MCF 10A (cell line): ENCODE measurements at places on chromosomes 11 and 22. TPM values are rescaled to one million over a fixed set of nuclear protein-coding genes. Genes with fewer than 3 reads are reported as not detected.

C22orf23 gene
- total RNA-seq = not detected in 2 replicates

GRCh38 chr11:86919557-86920210 lies 35.5 kb downstream of the FZD4 start:
- peak; percentile 68 for DNase-seq

PPFIA1 gene
- 78.4 and 78.8 TPM in 2 replicates for total RNA-seq

DNA sequence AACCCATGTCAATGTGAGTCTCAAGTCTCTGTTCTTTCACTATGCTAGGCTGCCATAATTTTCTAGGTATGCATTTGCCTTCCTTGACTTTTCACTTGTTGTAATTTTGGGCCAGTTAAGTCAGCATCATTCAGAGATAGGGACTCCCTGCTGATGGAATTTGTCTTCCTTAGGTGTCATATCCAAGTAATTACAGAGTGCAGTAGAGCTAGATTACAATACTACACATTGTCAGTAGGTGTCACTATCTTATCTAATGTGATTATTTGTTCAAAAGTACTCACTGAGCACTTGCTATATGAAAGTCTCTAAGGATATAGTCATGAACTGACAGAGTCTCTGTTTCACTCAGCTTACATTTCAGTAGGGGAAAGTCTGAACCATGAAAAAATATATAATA lies 25.0 kb upstream of the SYN3 start:
- DNase-seq = peak; percentile 17

DNA sequence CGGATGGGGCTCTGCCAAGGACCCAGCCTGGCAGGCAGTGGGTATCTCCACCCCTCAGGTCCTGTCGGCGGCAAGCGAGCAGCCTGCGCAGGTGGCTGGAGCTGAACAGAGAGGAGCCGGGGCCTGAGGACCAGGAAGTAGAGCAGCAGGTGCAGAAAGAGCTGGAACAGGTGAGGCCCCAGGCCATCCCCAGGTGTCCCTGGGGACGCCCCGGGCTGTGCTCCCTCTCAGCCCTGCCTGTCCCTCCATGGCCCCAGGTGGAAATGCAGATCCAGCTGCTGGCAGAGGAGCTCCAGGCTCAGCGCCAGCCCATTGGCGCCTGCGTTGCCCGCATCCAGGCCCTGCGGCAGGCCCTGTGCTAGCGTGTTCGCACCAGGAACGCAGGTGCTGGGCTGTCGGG lies 44.0 kb downstream of the PISD start:
- no peak for DNase-seq

GRCh38 chr22:35621451-35621850 lies 4.3 kb upstream of the MB start:
- no peak for DNase-seq

GRCh38 chr22:41910050-41911000 lies 4.5 kb downstream of the SHISA8 start:
- peak; percentile 36 for DNase-seq

DNA sequence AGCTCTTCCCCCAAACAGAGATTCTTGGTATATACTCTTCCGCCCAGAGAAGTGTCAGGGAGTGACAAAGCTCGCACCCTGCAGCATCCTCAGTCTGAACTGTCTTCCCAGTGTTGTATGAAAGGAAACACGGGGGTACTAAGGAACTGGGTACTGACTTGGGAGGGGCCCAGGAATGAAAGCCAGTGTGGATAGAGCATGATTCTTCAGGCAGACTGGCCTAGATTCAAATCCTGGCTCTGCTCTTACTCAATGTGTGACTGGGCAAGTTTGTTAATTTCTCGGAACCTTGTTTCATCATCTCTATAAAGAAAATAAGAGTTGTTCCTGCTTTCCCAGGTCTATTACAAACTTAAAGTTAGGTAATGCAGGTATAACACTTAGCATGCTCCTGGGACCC lies 266.0 kb upstream of the NARS2 start:
- peak; percentile 87 for DNase-seq

- DNase-seq = peak; percentile 56
Measured at GRCh38 chr11:40602866-40603552, 856.4 kb downstream of the LRRC4C start.

GRCh38 chr11:118841469-118842242 lies 42.0 kb upstream of the CXCR5 start:
- DNase-seq = no peak

DNA sequence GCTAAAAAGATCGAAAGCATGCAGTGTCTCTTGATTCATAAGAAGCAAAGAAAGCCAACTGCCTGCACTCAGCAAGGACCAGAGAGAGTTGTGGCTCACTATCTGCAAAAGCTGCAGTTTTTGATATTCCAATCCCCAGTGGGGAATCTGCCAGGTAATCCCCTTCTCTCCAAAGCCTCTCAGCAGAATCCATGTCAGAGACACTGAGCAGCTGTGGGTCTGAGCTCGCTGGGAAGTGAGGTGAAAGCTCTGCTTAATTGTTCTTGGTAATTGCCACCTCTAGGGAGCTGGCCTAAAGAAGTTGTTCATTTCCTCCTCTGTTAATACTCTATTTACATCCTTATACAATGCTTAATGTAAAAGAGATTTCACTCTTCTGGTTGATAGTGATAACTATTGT lies 261.3 kb upstream of the LRRC4C start:
- no peak for DNase-seq

NELL1 gene
- total RNA-seq = not detected in 2 replicates

DNA sequence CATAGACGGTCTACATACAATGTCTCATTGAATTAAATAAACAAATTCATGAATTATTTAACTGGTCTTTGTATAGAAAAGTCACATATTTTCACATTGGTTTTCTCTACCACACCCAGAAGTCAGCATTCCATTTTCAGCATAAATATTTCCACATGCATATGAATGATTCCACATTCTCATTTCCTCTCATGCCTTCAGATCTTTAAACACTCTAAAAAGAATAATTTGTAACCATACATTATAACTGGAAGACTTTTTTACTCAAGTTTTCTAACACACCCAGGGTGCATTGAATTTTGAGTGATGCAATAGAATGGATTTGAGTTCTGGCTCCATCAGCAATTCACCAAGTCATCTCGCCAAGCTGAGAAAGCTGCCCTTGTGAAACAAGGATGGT lies 501.8 kb upstream of the TENM4 start:
- DNase-seq = no peak

BTG4 gene
- not detected in 2 replicates for total RNA-seq

DNA sequence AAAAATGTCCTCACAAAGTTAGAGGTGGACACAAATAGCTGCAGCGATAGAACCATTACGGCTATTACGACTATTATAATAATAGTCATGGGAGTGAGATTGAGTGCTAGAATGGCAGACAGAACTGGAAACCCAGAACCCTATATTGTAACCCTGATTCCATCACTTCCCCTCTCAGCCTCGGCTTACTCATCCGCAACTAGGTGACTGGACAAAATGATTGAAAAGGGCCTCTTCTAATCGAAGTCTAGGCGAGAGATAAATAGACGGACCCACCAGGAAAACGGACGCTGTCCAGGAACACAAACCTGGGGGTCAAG lies 629 bp downstream of the PSMA1 start:
- DNase-seq = no peak
